ENCODE measurements at places on chromosomes 2 and 18. TPM values are rescaled to one million over a fixed set of nuclear protein-coding genes. Genes with fewer than 3 reads are reported as not detected.
A peak's percentile ranks its signal among the peaks of the same experiment; 100 is the strongest.

- peak; percentile 34 for DNase-seq
Measured at GRCh38 chr2:201779901-201780673, 646 bp downstream of the ALS2 start.

DNA sequence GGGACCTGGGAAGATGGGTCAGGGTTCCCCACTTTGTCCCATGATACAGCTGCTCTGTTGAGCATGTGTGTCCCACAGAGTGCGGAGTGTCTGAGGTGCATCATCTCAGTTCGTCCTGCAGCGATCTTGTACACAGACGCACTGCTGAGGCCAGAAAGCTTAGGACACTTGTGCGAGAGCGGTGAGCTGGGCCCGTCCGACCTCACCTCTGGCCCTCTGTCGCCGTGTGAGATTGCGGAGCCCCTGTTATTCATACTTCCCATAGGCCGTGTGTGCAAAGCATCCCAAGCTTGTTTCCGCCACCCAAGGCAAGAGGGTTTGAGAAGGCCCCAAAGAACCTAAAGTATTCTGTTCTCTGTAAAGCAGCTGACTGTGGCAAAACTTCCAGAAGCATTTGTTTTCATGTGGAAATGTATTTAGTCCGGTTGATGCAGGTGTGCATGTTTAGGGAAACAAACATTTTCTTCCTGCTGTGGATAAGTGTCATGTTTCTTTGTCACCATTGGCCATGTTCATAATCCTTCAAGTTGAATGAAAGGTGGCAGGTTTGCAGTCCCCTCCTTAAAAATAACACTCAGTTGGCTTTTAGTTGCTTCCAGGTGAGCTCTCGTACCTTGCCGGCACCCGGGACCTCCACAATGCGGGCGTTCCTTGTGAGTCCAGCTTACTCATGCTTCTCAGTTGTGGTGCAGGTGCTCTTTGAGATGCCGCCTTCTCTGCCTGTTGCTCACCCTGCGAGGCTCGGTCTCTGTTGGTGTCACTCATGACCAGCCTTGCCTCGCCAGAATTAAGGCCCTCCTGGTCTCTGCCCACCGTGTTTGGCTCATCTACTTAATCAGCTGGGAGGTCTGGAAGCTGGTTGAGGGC lies 5.3 kb downstream of the AGAP1 start:
- no peak for DNase-seq

DNA sequence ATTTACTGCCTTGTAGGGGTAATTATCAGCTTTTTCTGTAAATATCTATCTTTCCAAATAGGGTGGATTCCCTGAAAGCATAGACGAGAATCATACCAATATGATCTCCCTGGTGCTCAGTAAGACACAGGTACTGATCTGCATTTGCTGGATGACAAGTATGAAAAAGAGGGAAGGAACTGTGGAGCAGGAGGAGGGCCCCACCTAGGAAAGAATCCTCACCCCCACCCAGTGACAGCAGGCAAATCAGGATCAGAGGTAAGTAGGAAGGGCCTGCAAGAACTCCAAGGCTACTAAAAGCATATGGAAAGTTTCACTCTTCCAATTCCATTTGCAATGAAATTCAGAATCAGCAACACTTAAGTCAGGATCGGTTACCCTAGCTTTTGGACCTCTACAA lies 42.3 kb downstream of the METTL8 start:
- DNase-seq = no peak

DNA sequence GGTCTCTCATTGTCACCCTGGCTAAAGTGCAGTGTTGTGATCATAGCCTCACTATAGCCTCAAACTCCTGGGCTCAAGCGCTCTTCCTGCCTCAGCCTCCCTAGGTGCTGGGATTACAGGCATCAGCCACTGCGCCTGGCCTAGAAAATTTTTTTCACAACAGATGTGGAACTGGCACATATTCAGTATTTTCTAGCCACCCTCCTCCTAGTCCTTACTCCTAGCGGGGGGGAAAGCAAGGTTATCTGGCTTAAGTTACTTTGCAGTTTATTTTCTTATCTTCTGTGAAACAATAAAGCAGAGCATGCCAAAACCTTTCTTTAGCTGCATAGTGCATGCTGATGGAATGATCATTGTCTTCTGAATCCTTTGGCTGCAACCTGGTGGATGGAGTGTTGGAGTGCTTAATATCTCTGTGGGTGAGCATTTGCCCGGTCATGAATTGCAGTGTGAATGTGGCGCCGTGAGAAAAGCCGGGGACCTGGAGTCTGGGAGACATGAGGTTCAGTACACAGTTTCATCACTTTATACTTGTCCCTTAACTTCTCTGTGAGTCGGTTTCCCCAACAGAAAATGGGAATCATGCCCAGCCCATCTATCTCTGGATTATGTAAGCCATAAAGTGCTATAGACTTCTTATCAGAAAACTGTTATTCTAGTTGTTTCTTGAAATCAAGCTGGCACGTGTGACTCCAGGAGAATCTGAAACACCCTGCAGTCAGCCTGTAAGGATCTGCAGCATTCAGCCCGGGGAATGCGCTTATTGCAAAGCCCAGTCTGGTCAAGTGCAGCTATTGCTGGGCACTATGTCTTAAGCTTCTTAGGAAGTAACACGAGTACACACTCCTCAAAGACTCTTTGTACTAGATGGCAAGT lies 38.2 kb upstream of the MAP3K20 start:
- DNase-seq = peak; percentile 36

The SERPINB12 gene
- total RNA-seq = not detected

The SMPD4 gene
- 11.2 TPM for total RNA-seq
